ENCODE measurements at places on chromosomes 2 and 18.

DNA sequence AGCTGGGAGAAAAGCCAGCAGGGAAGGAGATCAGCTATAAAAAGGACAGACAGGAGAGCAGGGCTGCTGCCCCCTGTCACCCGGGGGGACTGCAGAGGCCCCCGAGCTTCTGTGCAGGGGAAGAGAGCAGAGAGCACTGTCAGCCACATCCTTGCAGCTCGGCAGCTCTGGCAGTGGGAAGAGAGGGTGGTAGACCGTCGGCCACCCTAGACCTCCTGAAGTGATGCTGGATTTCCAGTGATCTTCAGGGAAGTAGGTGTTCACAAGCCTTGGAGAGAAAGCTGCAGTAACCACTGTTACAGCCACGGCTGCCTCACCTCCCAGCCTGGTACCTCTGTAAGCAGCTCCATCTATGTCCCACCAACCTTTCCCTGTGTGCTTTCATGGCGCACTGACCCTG, 134.9 kb downstream of the TFCP2L1 start:
- no peak for DNase-seq

GRCh38 chr2:241926541-241927311, 57.2 kb downstream of the RTP5 start:
- no peak for DNase-seq

GRCh38 chr18:56235481-56236013, 402.8 kb downstream of the TXNL1 start:
- no peak for DNase-seq

- no peak for DNase-seq
Observed at GRCh38 chr2:26008851-26009566, 24.9 kb upstream of the RAB10 start.

- DNase-seq, result no peak
Observed at GRCh38 chr2:112694182-112694581, 26.6 kb upstream of the NT5DC4 start.

- DNase-seq, result no peak
Observed at GRCh38 chr2:238694136-238694755, 153.6 kb upstream of the TWIST2 start.

- DNase-seq, result no peak
Observed at GRCh38 chr2:200749631-200750322, 61.9 kb upstream of the BZW1 start.

- no peak for DNase-seq
Observed at GRCh38 chr2:38723173-38723572, 28.0 kb downstream of the SRSF7 start.

GRCh38 chr2:3316456-3317276, 61.0 kb downstream of the EIPR1 start:
- no peak for DNase-seq

DNA sequence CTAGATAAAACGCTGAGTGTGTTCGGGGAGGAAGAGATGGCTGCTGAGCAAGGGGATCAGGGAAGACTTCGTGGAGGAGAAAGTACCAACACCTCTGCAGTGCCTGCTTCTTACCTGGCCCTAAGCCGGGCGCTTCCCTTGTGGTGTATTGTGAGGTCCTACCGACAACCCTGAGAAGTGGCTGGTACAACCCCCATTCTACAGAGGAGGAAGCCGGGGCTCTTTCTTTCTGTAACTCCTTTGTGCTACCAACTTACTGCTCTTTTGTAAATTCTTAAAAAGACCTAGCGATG, 96.9 kb downstream of the ARMC9 start:
- DNase-seq, result no peak

GRCh38 chr2:236355911-236356310, 91.7 kb upstream of the ASB18 start:
- no peak for DNase-seq

DNA sequence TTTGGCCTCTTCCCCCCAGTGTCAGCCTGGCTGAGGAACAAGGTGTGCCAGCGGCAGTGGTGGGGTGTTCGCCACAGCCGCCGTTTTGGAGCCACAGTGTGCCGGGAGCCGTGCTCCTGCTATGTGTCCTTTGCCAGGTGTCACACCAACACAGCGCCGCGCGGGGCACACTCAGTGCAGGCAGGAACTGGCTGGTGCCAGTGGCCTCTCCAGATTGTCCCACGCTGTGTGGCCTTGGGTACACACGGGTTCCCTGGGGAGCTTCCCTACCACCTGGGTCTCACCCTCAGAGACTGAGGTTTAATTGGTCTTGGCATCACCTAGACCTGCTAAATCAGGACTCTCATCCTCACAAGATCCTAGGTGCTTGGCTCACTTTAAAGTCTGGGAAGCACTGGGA, 171.6 kb downstream of the LDLRAD4 start:
- DNase-seq, result no peak

DNA sequence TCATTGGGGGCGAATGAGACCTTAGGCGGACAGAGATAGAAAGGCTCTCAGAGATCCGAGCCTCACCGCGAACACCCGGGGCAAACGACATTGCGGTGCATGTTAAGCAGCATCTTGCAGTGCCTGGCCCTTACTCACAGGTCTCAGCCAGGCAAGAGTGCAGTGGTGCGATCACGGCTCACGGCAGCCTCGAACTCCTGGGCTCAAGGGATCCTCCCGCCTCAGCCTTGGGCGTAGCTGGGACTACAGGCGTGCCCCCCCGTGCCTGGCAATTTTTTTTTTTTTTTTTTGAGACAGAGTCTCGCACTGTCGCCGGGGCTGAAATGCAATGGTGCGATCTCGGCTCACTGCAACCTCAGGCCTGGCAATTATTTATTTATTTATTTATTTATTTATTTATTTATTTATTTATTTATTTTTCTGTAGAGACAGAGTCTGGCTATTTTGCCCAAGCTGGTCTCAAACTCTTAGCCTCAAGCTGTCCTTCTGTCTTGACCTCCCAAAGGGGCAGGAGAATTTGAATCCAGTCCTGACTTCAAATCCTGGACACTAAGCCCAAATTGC, 1.3 kb downstream of the LAMA3 start:
- no peak for DNase-seq

DNA sequence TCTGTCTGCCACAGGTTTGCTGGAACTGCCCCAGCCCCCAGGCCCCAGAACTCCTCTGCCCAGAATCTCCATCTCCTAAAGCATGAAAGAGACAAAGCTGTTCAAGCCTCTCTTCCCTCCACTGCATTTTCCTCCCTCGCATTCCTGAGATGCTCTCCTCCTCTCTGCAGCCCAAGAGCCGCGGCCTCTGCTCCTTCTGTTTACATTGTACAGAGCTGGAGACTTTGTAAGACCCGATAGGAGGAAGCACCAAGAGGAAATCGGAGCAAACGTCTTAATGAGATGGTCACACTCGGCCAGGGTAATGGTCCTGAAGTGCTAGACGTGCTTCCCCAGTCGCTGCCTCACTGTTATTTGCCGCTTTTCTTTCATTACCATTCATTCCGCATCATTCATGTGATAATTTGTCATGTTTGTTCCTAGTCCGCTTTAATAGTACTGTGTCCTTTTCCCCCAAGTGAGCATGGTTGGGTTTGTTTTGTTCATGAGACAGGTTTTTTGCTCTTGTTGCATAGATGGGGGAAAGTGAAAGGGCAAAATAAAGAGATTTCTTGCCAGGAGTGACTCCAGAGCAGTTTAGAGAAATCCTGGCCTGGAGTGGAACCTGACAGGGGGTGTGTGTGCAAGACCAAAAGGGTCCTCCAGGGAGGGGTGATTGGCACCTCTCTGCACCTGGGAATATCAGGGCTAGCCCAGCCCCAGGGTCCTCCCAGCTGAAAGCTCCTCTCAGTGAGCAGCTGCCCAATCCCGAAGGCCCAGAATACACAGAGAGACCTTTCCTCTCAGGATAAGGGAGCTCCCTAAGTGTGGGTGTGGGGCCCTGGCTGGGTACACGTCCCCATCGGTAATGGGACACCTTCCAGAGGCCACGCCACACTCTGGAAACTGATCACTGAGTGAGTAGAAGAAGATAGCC, 44.9 kb upstream of the ID2 start:
- no peak for DNase-seq

GRCh38 chr2:10305715-10306114, 3.0 kb downstream of the HPCAL1 start:
- no peak for DNase-seq

GRCh38 chr2:1887106-1887505, 142.8 kb upstream of the PXDN start:
- no peak for DNase-seq

DNA sequence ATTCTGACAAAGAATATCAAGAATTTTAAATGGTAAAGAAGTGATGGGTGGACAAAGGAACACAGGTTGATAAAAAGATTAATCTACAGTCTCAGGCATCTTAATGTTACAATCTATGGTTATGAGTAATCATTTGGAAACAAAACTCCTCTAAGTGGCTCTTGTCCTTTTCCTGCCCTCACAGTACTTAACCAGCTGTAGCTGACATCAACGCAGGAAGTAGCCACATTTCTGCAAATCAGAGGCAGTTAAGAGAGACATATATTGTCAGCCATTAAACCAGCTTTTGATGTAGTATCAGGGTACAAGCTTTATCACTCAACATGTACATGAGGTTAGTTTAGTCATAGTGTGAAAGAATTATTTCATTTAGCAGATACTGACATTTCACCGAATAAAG, 244.6 kb downstream of the NR4A2 start:
- no peak for DNase-seq

DNA sequence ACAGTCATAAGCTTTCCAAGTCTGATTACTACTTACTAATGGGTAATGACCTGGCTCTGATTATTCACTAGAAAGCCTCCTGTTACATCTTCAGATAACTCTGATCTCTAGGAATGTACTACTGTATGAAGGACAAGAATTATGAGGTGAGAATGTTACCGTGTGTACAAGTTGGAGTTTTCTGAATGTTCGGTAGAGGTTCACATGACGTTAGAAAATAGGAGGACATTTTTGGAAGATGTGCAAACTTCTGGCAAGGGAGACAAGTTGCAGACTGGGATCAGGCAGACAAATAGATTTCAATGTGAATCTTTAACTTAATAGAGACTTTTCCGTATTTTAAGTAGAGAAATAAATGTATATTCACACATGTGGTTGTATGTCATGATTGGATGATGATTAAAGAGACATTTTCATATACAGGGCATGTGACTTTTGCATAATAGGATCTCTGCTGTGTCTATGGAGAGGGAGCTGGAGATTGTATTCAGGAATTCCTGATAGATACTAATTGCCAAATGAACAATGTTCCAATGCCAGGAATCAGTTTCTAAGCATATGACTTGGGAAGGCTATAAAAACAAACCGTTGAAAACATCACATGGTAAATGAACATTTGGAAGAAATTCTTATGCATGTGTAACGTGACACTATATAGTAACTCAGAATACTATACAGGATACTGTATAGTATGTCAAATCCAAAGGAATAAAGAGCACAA, 1695.8 kb upstream of the PIK3C3 start:
- no peak for DNase-seq

- no peak for DNase-seq
Observed at GRCh38 chr2:35976611-35977010, 379.0 kb upstream of the CRIM1 start.

GRCh38 chr2:6224267-6224666, 532.1 kb downstream of the SOX11 start:
- no peak for DNase-seq

DNA sequence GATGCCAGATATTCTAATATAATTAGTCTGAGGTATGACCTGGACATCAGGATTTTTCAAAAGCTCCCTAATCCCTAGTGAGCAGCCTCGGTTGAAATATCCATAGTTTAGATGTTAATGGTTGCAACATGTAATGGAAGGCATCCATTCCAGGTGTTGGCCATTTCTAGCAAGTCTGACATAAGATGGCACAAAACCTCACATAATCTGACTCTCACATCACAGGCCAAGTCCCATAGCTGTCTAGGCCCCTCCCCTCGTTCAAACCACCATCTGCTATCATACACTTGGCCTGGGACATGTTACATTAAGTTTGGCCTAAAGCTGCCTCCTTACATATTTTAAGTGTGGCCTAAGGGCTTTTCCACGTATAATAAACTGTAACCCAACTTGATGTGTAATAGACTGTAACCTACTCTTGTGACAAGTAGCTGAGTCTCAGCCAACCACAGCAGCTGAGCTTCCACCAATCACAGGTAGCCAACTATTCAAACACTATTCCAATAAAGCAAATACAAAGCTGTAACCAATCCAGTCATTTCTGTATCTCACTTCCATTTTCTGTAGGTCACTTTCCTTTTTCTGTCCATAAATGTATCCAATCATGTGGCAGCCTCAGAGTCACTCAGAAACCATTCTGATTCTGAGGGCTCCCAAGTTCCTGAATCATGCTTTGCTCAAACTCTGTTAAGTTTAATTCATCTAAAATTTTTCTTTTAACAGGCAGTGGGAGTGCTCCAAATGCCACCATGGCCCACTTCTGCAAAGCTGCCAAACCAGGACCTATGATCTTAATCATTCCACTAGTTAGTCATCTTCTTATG, 59.4 kb downstream of the ADD2 start:
- no peak for DNase-seq

- no peak for DNase-seq
Observed at GRCh38 chr2:68031542-68032160, 31.2 kb downstream of the C1D start.

- DNase-seq, result no peak
Observed at GRCh38 chr18:22674272-22674671, 256.6 kb upstream of the CTAGE1 start.

GRCh38 chr18:78741381-78742217, 238.0 kb upstream of the SALL3 start:
- DNase-seq, result no peak

DNA sequence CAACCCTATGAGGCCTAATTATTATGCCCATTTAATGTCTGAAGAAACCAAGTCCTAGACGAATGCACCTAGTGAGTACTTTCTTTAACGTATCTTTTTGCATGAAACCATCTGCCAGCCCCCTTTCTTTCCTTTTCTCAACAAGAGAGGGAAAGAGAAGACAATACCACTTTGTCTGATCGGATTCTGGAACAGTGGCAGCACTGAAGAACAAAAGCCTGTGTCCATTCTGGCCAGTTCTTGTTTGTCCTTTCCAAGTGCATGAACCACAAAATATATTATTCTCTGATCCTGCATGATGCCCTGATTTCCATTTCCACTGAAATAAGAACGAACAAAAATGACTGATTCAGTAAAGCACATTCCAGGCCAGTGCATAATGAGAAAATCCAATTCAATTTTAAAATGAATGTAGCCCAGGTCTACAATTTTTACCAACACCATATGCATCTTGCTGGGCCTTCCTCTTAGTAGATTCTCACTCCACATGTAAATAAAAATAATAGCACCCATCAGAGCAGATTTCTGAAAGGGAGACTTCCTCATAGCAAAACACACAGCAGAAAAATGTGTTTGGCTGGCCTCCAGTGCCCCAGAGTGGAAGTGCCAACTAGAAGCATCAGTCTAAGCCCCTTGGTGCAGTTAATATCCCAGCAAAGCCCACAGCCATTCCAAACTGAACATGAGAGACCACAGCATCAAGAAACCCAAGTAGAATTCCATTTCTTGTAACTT, 422.6 kb upstream of the ID2 start:
- DNase-seq, result no peak

DNA sequence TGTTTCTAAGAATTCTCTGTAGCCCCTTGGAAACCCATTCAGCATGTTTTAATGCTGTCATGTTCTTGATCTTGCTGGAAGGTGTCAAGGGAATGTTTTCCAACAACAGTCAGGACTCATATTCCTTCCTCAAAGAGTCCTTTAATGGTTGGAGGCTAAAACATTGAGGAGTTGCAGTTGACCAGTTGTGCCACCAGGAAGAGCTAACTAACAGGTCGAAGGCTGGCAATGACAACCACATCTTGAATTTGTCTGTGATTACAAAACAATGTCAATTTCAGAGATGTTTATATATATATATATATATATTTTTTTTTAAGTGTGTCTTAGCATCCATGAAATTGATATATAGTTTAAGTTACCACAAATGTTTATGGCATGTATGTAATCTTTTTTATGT, 151.5 kb downstream of the INO80D start:
- no peak for DNase-seq
